Posterior vena cava (tissue), 2 donors: ENCODE measurements at places on chromosomes 4 and X. TPM values are rescaled to one million over a fixed set of nuclear protein-coding genes. Genes with fewer than 3 reads are reported as not detected.

GRCh38 chr4:102781570-102781969 lies 20.8 kb upstream of the MANBA start:
- DNase-seq, result no peak

DNA sequence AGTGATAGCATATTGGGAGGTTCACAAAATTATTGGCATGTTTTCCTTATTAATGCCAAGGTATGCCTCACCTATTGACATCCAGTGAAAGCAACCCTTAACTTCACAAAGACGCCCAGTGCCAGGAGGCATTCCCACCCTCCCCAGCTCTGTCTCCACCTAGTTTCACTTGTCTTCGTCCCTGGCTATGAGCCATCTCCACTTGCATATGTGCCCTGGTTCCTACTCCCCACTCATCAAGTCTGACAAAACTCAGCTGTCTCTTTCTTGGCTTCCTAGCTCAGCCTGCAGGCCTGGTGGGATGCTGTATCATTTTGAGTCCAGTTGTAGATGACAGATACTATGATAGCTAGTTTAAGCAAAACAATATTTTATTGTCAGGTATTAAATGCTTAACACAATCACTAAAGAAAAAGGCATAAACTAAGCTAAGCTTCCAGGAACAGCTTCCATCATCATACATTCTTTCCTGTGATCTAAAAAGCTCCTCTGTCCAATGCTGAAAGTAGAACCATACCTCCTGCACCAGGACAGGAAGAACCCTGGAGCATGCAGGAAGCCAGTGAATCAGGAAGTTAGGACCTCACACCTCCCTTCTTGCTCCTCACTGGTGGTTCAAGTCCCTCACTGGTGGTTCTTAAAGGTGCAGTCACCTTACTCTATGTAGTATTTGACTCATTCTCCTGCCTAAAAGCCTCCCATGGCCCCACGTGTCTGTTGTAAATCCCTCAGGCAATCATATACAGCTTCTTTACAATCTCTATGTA lies 410.3 kb upstream of the RASGEF1B start:
- DNase-seq, result no peak

GRCh38 chrX:135535077-135535940 lies 14.8 kb downstream of the INTS6L start:
- no peak for DNase-seq

DNA sequence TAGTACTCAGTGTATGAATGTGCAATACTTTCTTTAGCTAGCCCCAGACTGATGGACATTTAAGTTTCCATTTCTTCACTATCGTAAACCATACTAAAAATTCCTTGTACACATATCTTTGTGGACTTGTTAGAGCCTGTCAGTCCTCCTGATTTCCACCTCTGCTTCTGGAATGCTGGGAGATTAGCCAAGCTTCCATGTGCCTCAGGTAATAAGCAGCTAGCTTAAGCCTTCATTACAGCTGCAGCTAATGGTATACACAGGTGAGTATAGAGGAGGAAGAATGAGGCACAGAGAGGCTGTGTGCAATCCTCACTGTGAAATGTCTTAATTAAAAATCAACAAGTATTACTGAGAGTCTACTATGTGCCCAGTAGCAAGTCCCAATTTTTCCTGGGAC lies 9.8 kb downstream of the SMIM9 start:
- no peak for DNase-seq

DNA sequence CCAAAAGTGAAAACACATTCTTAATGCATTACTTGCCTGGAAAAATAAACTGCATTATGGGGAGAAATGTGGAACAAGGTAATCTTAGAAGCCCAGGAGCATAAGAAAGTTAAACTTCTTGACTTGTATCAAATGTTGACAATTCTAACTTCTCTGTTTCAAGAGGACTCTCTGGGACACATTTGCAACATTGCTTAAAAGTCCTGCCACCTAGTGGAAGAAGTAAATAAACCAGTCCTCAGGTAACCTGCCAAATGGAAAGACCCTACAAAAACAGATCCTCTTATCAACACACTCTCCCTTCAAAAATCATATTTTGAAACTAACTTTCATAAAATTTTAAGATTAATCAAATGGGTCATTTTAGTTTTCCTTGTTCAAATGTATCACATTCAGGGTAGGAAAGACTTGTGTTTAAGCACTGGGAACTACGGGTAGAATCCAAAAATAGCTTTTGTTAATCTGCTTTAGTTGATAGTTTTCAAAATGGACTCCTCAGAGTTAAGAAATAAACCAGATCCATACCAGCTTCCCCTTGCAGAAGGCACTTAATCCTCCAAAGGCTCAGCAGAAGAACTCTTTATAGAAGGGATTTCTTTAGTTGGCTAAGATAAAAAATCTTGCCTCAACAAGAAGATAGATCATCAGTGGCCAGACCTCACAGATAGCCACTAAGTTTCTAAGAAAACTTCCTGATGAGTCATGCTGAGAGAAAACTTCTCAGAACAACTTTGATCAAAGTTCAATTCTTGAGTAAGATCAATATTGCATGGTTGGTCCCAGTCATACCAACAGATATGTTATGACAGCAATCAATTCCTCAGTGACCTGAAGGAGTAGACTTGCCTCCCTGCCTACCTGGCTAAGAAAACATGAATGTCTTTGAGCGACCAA lies 141.7 kb downstream of the HHIP start:
- DNase-seq, result no peak

- no peak for DNase-seq
Observed at GRCh38 chr4:158446106-158446505, 75.6 kb upstream of the RXFP1 start.

GRCh38 chr4:98514741-98515469 lies 143.5 kb downstream of the TSPAN5 start:
- no peak for DNase-seq

DNA sequence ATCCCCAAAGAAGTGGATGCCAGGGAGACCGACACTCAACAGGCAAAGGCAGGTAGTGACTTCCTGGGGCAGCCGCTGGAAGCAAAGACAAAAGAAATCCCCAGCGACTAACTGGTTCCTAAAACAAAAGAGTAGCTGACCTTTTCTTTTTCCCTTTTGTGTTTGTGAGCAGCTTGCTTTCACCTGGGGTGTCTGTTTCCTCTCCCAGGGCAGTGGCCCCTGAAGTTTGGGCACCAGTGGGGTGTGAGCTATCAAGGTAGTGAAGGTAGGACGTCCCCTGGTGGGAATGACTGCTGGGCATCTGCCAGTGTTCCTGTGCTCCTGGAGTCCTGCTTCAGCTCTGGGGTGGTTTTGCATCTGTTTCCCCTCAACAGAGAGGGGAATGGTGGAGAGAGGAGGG lies 41.6 kb upstream of the STIM2 start:
- DNase-seq, result no peak

The NHSL2 gene
- 32.4 TPM for total RNA-seq

The OPRPN gene
- total RNA-seq, result not detected
